ENCODE measurements at places on chromosomes 12 and 14. TPM values are rescaled to one million over a fixed set of nuclear protein-coding genes. Genes with fewer than 3 reads are reported as not detected.
A peak's percentile ranks its signal among the peaks of the same experiment; 100 is the strongest.

The CD69 gene
- total RNA-seq = 0.22 TPM

The C1R gene
- 1.5 TPM for total RNA-seq

The DNM1L gene
- 43.4 TPM for total RNA-seq

The KLRK1 gene
- total RNA-seq = not detected

The NRXN3 gene
- not detected for total RNA-seq

The FAIM2 gene
- 49.8 TPM for total RNA-seq

The INSM2 gene
- total RNA-seq = 0.22 TPM

The RFX4 gene
- total RNA-seq = not detected

The CCDC175 gene
- total RNA-seq = not detected

The RCOR1 gene
- 46.9 TPM for total RNA-seq

The ADCY4 gene
- 0.69 TPM for total RNA-seq

The GLIPR1L2 gene
- total RNA-seq = not detected

The DACT1 gene
- 0.11 TPM for total RNA-seq

The VRTN gene
- total RNA-seq = not detected

The CLEC4D gene
- total RNA-seq = not detected

The SMCO2 gene
- not detected for total RNA-seq

DNA sequence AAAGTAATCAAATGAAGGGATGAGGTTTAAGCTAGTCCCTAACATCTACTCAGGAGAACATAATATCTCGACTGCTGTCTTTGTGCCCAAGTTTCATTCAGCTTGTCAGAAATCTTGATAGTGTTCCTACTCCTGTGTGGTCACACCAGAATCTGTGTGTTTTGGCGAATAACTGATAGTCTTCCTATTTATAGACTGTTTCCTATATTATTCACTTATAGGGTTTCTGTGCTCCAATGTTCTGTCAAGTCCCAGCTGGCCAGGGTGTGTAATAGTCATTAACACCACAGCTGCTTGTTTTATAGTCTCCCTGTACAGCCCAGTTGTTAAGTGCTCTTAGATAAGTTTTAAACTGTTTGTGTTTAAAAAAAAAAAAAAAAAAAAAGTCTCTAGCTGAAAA lies 45.9 kb downstream of the GPR135 start:
- DNase-seq = no peak

GRCh38 chr12:19641235-19642080 lies 202.2 kb downstream of the AEBP2 start:
- no peak for DNase-seq

GRCh38 chr14:81400852-81401251 lies 728 bp upstream of the STON2 start:
- DNase-seq = no peak

DNA sequence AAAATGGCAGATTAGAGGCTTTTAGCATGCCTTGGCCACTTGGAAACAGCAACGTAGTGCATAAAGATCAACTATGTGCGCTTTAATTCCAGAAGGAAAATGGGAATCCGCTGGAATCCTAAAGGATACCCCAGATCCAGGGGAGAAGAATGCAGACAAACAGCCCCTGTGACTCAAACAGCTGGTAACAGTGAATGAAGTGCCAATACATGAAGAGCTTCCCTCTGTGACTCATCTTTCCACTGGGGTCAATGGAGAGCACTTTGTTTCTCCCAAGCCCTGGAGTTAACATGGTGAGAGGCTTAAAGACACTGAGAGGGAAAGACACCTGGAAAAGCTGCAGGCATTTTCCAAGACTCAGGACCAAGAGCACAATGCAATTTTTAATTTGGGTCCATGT lies 263.1 kb downstream of the CEP128 start:
- DNase-seq = no peak

DNA sequence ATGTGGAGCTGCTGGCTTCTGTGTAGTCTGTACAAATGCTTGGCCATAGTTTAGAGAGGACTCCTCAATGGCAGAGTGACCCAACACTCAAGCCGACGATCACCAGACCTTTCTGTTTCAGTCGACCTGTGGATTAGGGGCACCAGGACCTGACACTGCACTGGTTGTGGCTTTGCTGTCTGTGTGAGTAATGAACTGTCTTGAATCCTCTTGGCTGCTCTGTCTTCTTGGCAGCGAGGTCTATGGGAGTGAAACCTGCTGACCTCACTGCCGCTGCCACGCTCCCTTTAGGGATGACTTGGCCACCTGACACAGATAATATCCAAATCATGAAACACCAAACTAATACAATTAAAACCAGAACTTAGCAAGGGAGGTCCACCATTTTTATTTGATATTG lies 83.5 kb upstream of the C14orf180 start:
- no peak for DNase-seq

- DNase-seq = no peak
Measured at GRCh38 chr12:123280971-123281370, 9.3 kb upstream of the CDK2AP1 start.

GRCh38 chr14:48890333-48890732 lies 695.8 kb downstream of the RPS29 start:
- no peak for DNase-seq

DNA sequence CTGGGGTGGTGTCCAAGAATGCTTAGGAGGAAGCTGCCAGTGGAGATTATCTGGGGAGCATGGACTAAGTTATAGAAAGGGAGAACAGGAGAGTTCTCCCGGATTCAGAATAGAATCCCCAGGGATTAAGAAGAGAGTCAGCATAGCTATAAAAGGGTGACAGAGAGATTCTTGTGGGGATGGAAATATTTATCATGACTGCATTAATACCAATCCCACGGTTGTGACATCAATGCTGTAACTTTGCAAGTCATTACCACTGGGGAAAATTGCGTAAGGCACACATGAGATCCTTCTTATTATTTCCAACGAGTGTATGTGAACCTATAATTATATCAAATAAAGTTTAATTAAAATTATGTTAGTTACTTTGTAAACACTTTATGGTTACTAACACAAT lies 447.9 kb upstream of the TMEM132C start:
- no peak for DNase-seq

- DNase-seq = no peak
Measured at GRCh38 chr12:46555406-46555852, 182.9 kb upstream of the SLC38A2 start.

DNA sequence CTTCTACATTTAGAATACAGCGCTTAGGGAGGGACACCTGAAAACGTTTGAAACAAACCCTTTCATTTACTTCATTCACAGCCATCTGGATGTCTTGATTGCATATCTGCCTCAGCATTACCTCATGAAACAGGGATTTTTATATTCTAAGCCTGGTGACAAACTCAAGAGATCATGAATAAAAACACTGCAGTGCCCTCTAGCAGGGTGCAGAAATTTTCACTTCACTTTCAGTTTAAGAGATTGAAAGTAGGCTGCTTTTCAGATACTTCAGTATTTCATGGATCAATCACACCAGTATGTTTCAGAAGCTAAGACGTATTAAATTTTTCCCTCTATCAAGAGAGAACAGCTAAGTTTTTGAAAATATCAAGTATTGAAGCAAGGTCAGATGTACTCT lies 467.8 kb downstream of the MDGA2 start:
- DNase-seq = no peak

DNA sequence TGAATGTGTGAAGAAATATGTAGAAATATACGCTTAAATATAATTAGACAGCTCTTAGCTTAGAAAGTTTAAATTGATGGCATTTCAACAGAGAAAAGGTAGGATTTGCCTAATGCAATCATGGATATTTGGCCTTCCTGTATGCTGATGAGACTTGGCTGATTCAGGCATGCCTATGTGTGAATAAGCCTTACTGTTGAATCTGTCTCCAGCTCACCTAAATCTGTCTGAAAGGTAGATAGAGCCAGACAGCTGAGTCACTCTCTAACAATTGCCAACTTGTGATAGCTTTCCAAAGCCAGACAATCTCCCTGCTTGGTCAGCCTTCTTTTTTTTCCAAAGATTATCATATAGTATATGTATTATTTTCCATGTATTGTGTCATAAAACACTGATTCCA lies 92.8 kb upstream of the FLRT2 start:
- DNase-seq = no peak

DNA sequence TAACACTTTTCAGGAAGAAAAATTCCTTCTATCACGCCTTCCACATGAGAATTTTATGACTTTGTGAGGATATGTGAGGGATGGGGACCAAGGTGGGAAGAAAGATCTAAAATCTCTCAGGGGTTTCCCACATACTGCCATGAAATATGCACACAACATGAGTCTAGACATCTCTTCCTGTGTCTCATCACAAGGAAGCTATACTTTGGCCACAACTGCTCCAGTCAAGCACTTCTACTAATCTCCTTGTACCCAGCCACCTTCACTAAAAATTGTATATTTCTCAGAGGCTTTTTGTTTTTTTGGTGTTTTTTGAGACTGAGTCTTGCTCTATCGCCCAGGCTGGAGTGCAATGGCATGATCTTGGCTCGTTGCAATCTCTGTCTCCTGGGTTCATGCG lies 3.2 kb downstream of the OSBPL8 start:
- DNase-seq = peak; percentile 56

DNA sequence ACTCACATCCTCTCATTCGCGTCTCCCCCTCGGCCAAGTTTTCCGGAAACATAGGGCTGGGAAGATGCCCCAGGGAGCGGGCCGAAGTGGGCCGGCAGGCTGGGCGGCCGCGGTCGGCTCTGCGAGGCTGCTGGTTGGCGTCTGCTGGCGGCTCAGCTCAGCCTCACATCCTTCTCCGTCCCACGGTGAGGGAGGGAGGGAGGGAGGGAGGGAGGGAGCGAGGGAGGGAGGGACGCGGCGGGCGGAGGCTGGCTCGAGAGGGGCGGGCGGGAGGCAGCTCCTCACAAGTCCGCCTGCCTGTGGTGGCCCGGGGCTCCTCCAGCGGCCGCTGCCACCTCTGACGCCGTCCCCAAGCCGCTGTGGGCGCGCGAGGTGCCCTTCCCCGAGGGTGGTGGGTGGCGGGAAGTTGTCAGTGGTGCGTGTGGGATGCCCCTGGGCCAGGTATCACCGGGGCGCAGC lies 93.8 kb downstream of the RFLNA start:
- DNase-seq = peak; percentile 83

- no peak for DNase-seq
Measured at GRCh38 chr12:107441665-107442300, 243.8 kb upstream of the PWP1 start.

GRCh38 chr12:25997201-25997963 lies 38.9 kb downstream of the RASSF8 start:
- no peak for DNase-seq

GRCh38 chr12:3772380-3772779 lies 19.5 kb upstream of the CRACR2A start:
- DNase-seq = no peak

DNA sequence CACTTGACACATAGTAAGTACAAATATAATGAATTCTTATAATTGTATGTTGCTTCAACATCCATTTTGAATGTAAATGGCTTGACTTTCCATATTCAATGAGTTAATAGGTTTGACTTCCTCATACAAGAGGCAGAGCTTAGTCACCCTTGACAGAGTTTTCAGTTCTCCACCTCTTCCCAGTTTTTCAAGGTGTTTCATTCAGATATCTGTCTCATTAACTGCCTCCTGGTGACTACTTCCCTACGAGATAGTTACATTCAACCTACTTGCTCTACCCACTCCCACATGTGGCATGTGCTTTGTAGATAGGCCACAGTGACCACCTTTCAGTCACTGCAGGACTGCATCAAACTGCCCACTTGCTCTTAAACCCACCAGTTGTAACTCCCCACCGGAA lies 60.0 kb downstream of the MYF5 start:
- no peak for DNase-seq

- no peak for DNase-seq
Measured at GRCh38 chr12:16685107-16685506, 79.1 kb upstream of the LMO3 start.

DNA sequence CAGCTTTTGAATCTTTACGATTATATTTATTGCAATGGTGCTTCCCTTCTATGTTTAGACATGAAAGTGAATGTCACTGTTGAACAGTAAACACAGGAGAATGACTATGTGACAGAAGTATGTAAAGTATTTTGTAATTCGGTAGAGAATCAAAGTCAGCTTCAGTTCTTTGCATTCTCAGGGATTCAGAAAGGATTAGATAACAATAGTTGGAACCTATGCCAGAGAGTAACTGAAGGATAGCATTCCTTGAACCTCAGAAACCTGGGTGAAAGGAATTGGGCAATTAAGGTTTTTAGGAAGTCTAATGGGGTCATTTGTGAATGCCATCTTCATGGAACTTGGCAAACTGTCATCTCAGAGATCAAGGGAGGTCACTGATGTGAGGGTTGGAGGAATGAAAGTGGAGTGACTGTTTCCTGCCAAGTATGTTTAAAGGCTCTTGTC lies 305.3 kb upstream of the DDHD1 start:
- DNase-seq = no peak

GRCh38 chr14:37587131-37587803 lies 7.8 kb downstream of the FOXA1 start:
- no peak for DNase-seq

GRCh38 chr12:129696926-129697325 lies 206.9 kb downstream of the TMEM132D start:
- no peak for DNase-seq

Data from Karpas-422 (cell line).